ENCODE measurements at places on chromosomes 2 and 18. TPM values are rescaled to one million over a fixed set of nuclear protein-coding genes. Genes with fewer than 3 reads are reported as not detected.

- DNase-seq = no peak
Observed at GRCh38 chr2:201938781-201939180, 94.9 kb upstream of the FZD7 start.

- DNase-seq = no peak
Observed at GRCh38 chr18:45167631-45168280, 447.5 kb upstream of the SLC14A2 start.

DNA sequence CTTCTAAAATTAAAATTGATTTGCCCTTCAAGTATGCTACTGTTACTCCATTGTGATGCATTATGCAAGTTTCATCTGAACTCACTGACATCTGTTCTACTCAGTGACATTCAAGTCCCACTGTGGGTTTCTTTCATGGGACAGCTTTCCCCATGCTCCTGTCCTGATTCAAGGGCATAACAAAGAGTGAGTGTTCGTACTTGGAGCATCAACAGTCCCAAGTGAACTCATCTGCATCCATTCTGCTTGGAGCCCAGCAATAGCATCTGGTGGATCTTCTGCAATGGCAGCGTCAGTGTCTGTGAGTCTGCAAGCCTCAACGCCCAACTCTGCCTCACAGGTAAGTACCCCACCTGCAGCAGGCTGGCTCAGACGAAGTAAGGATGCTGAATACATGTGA is 27.5 kb downstream of the BUB1 start:
- DNase-seq = no peak

DNA sequence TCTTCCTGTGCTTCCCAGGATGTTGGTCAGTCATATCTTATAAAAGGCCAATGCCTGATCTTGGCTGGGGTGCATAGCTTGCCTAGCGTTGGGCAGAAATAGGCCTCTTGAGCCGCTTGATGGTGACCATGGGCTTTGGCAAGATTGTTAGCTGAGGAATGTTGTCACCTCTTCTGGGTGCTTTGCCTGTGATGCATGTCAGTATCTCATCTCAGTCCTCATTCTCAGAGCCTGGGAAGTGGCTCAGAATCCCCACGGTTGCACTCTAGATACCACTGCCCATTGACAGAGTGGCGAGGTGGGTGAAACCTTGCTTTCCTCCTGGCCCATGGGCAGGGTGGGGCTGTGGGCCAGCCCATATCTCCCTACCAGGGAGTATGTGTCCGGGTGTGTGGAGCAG is 79.2 kb upstream of the MGAT5 start:
- DNase-seq = no peak

GRCh38 chr2:12778811-12779579 is 62.3 kb downstream of the TRIB2 start:
- DNase-seq = no peak

The EN1 gene
- total RNA-seq = not detected

The DNPEP gene
- total RNA-seq = 60.3 TPM

The ASB18 gene
- total RNA-seq = not detected

The SETBP1 gene
- 30.3 TPM for total RNA-seq

The ASXL3 gene
- total RNA-seq = not detected
